Kidney epithelial cell (primary cell): ENCODE measurements at places on chromosomes 3 and 15. TPM values are rescaled to one million over a fixed set of nuclear protein-coding genes. Genes with fewer than 3 reads are reported as not detected.

The CPLX3 gene
- not detected in 2 replicates for total RNA-seq

The LSAMP gene
- total RNA-seq: 10.2 and 12.2 TPM in 2 replicates

The DNAJB11 gene
- 83.2 and 93.5 TPM in 2 replicates for total RNA-seq

The CAMKV gene
- not detected in 2 replicates for total RNA-seq

The ITIH4 gene
- total RNA-seq: 0.13 and 0.41 TPM in 2 replicates

The NR2E3 gene
- not detected in 2 replicates for total RNA-seq

The SHC4 gene
- total RNA-seq: 3.3 and 4.2 TPM in 2 replicates

The ZNF660 gene
- 2.3 and 2.5 TPM in 2 replicates for total RNA-seq

The SEMA3G gene
- total RNA-seq: 0.21 TPM in 1 of 2 replicates, not detected in the other

The STAB1 gene
- total RNA-seq: 0.42 and 1.1 TPM in 2 replicates

The ZBED2 gene
- 1.0 TPM in 1 of 2 replicates, not detected in the other for total RNA-seq

The HACD2 gene
- total RNA-seq: 25.2 and 25.5 TPM in 2 replicates

The ANKUB1 gene
- not detected in 2 replicates for total RNA-seq

The COPS2 gene
- 35.7 and 46.1 TPM in 2 replicates for total RNA-seq

The CACNA2D3 gene
- total RNA-seq: 0.17 and 0.55 TPM in 2 replicates
